ENCODE measurements at places on chromosomes 1 and 21.

GRCh38 chr1:171916315-171916771 lies 75.0 kb downstream of the DNM3 start:
- no peak for DNase-seq

GRCh38 chr21:45935628-45936027 lies 45.9 kb upstream of the COL6A1 start:
- no peak for DNase-seq

GRCh38 chr1:42164551-42165420 lies at the start of gene GUCA2A:
GUCA2A (minus strand) TSS chr1:42164745; CDS start chr1:42164712, 33 bp downstream.
- DNase-seq = no peak

DNA sequence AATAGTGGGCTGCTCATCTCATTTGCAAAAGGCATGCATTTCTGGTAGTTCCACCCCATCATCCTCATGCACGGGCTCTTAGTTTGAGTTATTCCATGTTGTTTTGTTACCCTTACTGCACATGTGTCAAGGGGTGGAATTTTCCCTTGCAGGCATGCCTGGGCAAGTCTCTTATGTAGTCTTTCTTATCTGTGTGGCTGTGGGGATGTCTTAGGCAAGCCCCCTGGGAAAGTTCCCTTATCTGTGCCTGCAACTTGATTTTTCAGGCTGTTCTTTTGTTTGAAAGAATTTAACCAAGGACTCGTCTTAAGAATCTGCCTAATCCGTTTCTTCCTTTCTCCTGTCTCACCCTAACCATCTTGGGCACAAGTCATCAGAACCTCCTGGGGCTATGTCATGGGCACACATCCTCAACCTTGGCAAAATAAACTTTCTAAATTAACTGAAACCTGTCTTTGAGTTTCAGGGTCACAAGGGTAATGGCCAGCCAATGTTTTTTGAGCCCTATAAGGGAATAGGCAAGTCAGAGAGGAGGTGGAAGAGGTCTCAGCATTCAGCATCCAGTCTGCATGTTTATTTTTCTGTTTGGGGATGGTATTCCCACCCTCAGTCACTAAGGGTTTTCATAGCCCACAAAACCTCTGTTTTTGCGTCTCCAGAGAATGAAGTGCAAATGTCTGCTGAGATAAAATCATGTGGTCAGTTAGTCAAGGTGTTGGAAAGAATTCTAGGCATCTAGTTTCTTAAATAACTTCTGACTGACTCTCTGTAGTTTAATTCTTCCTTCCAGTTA lies 579.7 kb downstream of the PLA2G4A start:
- no peak for DNase-seq

GRCh38 chr1:164683235-164683634 lies 124.3 kb downstream of the PBX1 start:
- DNase-seq = no peak

DNA sequence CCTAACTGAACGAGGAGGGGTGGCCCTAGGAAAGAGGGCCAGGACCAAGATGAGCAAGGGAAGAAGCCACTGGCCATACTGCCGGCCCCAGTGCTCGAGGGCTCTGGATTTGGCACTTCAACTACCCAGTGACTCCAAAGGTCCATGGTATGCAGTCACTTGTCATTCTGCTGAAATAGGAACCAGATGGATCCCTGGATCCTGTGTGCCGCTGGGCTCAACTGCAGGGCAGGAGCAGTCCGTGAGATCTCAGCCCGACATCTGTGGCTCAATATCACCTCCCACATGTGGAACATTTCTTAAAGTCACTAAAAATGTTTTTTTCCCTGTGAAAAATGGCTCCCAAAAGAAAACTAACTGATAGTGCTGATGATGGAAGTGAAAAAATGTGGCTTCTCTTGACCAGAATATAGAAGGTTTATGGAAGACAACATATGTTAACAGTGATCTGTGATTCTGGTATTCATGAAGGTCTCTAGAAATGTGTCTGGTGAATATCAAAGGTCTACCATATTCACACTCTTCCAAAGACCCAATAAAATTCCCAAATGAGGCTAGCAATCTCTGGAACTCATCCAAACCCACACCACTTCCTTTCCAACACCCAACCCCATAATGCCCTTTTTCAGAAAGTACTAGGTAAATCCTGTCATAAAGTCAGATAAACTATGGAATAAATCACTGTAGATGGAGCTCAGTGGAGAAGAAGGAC lies 24.1 kb downstream of the PAFAH2 start:
- DNase-seq = no peak
